ENCODE measurements at places on chromosomes 5 and 9.

GRCh38 chr9:133542002-133542401 is 7.5 kb downstream of the ADAMTSL2 start:
- DNase-seq: no peak

DNA sequence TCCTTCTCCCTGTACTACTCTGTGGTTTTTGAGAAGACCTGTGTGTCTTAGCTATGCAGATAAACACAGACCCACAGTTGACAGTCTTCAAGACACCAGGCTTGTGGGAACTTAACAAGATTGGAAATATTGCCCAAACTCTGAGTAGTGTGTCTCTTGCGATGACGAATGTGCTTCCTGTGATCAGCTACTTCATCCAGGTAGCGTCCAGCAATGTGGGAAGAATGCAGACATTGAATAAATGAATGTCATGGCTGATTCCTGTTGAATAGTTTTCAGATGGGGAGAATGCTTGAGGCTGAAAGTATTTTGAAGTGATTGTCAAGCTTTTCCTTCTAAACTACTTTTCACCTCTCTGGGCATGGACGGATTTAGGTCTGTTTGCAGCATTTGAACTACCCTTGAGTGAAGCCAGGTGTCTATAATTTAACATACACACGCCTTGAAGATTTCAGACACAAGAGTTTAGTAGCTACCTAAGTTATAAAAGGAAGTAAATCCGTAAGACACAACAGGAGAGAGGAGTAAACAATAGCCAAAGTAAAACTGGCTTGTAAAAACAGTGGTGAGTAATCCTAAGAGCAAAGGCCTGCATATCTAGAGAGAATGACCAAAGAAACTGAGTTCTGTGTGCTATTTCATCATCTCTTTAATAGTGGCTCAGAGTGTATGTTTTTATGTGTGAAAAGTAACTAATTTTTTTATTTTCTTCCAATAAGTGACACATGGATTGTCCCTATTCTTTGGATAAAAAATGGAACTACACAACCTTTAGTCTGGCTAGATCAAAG is 30.0 kb upstream of the ARL14EPL start:
- no peak for DNase-seq

DNA sequence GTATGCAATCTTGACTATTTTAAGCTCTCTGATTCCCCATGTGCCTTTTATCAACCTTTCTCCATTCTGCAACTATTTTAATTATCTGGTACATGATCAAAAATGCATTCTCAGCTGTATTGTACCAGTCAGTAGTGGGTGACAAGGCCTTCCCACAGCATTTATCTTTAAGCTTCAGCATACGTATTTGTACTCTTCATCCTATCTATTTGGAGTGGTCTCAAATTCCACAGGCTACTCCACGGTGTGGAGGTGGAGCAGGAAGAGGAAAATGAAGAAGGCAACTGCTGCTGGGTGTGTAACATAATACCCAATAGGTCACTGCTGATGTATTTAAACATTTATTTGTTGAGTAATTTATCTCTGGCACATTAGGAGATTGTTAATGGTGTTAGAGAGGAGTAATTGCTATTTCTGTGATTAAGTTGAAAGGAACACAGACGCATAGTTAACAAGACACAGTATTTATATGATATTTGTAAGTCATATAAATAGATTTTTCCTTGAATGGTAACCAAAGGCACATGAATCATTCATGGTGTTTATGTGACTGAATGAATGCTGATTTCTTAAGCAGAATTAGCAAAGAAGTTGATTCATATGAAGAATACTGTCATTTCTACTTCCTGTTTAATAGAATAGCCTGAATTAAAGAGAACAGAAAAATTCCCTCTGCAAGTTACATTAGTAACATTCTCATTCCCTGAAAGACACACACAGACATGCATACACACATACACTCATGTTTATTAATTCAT is 153.8 kb upstream of the NR3C1 start:
- DNase-seq: no peak

DNA sequence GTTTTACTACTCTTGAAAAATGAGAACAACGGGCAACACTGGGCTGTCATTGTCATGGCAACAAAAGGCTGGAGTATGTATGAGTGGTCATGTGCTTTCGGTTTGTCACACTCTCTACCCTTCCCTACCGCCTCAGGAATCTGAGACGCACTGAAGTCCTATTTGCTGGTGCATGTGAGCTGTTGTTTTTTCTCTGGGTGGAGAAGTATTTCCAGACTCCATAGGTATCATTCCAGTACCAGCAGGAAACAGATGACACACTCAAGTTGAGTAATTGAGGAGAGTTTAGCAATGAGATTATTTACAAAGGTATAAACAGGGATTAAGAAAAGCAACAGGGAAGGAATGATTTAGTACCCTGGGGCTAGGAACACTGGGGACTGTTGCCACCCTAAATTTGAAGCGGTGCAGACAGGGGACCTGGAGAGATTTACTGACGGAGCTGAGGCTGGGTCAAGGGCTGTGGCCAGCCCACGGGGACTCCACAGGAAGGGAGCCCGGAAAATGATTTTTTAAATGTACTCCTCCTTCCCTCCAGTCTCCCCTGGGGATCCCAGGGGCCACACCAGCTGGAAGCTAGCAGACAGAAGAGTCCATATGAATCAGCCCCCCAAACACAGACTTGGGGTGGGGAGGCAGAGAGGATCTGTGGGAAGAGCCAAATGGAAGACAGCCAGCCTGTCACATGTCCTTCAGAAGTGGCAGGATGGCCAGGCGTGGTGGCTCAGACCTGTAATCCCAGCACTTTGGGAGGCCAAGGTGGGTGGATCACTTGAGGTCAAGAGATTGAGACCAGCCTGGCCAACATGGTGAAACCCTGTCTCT is 13.2 kb upstream of the ZBTB43 start:
- no peak for DNase-seq

Data from bone marrow (tissue), 2 donors.